Vagina (tissue), 2 donors: ENCODE measurements at places on chromosomes 6 and 20.

- DNase-seq = no peak
Measured at GRCh38 chr6:35128496-35128895, 12.6 kb downstream of the TCP11 start.

DNA sequence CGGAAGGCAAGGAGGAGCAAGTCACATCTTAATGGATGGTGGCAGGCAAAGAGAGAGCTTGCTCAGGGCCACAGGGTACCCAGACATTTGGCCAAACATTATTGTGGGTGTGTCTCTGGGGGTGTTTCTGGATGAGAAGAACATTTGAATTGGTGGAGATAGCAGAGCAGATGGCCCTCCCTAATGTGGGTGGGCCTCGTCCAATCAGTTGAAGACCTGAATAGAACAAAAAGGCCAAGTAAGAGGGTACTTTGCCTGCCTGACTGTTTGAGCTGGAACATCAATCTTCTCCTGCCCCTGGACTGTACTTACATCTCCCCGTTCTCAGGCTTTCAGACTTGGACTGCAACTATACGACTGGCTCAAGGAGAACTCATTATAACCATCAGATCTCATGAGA is 55.8 kb upstream of the SMIM28 start:
- no peak for DNase-seq

- DNase-seq = no peak
Measured at GRCh38 chr6:130233330-130233729, 10.6 kb upstream of the SAMD3 start.

DNA sequence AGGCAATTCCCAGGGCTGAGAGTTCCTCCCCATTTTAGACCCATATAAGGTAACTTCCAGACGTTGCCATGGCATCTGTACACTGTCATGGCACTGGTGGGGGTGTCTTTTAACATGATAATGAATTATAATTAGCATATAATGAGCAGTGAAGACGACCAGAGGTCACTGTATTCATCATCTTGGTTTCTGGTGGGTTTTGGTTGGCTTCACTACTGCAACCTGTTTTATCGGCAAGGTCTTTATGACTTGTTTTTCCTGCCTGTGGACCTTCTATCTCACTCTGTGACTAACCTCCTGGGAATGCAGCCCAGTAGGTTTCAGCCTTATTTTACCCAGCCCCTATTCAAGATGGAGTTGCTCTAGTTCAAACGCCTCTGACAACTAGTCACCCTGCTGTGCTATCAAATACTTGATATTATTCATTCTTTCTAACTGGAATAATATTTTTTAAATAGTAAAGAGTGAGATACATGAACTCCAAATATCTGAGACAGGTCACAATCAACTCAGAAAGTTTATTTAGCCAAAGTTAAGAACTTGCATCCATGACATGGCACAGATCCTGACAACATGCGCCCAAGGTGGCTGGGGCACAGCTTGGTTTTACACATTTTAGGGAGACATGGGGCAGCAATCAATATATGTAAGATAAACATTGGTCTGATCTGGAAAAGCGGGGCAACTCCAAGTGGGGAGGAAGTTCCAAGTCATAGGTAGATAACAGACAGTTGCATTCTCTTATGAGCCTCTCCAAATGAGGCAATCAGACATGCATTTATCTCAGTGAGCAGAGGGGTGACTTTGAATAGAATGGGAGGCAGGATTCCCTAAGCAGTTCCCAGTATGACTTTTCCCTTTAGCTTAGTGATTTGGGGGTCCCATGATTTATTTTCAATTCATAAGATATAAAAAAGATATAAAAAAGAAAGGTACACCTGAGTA is 1.2 kb upstream of the UFL1 start:
- DNase-seq = no peak

DNA sequence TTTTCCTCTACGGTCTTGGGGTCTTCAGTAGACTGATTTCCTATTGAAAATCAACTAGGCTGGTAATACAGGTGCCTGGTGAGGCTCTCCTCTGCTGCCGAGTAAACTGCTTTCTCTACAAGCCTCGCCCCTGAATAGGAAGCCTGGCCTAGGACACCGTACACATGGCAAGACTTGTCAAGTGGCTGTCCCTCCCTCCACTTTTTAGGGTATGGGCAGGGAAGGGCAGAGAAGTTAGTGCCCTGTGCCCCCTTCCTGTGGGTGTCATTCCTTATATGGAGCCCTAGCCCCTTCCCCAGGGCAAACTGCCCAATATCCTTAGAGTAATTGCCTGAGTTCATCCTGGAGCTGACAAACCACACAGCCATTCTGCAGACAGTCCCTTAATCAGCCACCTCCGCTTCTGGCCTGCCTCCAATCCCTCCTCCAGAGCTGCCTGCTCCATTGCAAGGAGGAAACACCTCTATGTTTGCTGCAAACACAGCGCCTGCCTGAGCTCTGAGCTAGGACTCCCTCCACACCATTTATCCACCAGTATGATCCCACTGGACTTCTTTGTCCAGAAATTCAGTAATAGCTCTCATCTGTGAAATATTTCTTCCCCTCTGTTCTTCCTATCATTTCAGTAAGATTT is 93.1 kb downstream of the CHD6 start:
- no peak for DNase-seq

DNA sequence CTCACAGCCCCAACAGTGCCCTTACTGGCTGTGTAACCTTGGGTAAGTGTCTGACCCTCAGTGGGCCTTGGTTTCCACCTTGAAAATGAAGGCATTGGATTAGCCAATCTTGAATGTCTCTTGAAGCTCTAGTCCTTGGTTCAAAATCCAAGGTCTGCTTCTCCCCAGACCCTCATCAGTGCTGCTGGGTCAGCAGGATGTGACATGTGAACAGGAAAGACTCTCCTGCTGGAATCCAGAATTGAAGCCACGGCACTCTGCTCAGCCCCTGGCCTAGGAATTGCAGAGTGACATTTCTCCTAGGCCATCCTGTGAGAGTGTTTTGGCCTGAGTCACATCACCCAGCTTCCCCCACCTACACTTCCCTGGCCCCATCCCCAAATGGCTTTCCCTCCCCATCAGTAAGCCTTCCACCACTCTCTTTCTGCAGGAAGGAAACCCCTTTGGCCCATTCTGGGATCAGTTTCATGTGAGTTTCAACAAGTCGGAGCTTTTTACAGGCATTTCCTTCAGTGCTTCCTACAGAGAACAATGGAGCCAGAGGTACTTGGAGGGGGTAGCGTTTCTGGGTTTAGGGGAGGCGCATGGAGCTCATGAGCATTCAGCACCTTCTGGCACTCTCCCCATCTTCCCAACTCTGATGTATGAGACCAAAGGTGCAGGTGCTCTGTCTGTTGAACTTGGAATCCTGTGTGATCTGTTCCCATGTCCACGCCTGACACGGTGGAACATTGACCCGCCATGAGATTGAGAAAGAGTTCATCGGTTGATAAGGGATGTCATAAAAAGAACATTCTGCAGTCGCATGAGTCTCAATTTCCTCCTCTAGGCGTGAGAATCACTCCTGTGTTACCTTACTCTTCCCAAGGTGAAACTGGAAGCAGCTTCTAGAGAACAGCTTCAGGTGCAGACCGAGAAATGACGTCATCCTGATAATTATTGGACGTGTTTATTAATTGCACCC is 8.8 kb downstream of the POFUT1 start:
- DNase-seq = no peak

GRCh38 chr6:161068321-161068741 is 76.8 kb downstream of the MAP3K4 start:
- DNase-seq = no peak

DNA sequence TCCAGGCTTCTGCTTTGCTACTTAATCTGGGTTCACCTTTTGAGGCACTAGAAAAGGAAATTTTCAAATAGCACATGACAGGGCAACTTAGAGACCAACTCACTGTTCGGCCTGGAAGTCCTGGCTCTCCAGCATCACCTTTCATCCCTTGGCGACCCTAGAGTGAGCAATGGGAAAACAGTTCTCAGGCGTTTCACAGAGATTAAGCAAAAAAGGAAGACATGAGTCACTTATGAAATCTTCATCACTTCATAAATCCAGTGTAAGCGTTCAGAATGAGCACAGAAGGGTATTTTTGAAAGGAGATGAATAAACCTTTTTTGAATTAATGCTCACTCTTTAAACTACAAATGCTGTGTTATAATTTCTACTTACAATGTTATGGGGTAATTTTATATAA is 104.0 kb downstream of the COL12A1 start:
- no peak for DNase-seq

- no peak for DNase-seq
Measured at GRCh38 chr6:13488015-13488895, 855 bp upstream of the GFOD1 start.

DNA sequence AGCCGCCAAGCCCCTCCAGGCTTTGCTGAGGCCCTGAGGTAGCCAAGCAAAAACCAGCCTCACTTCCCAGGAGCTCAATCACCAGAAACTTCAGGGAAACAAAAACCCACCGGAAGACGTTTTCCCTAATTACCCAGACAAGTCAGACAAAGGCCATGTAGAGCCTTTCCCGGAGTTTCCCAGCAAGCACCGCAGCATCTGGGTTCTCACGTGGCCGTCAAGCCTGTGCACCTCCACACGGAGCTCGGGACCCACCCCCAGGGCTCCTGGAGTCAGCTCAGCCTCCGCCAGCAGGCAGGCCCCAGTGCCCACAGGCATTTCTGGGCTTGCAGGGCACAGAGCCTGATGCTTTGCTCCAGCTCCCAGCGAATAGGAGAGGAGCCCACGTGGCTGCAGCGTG is 10.1 kb upstream of the MRGBP start:
- no peak for DNase-seq

GRCh38 chr20:51065615-51066014 is 42.7 kb upstream of the KCNG1 start:
- DNase-seq = no peak

DNA sequence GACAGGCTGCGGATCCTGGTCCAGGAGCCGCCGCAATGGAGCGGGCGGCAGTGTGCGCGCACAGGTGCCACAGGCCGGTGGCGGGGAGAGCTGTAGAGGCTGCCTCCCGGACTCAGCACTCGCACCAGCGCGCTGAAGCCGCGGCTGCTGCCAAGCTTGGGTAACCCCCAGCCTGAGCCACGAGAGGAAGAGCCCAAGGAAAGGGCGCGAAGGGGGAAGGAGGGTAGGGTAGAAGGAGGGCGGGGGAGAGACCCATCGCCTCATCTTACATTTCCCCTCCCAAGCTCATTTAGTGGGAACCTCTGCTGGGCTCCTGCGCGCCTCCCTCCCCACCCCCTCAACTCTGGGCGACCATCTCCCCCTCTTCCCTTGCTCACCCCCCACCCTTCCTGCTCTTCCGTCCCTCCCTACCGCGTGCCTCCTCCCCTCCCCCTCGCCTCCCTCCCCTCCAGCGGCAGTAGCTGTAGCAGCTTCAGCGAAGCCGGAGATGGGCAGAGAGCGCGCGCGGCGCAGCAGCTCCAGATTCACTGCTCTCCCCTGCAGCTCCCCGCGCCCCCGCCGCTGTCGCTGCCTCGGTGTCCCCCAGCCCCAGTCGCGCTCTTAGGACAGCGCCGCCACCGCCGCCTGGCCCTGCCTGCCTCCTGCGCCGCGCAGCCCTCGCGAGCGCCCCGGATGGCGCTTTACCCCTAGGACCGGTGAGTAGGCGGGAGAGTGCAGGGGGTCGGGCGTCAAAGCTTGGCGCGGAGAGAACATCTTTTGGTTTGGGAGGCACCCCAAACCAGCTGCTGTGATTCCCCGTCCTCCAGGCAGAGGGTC is at the start of gene FUT9:
Gene FUT9, plus strand, starts transcription at position 457 of the 816 bp plus-strand sequence. CDS start 187,182 bp downstream, outside the sequence.
- no peak for DNase-seq

- no peak for DNase-seq
Measured at GRCh38 chr6:45447005-45447404, 69.3 kb upstream of the SUPT3H start.

- no peak for DNase-seq
Measured at GRCh38 chr20:13995841-13996240, 525 bp downstream of the MACROD2 start.

GRCh38 chr6:144158133-144158532 is 7.8 kb downstream of the STX11 start:
- DNase-seq = no peak

DNA sequence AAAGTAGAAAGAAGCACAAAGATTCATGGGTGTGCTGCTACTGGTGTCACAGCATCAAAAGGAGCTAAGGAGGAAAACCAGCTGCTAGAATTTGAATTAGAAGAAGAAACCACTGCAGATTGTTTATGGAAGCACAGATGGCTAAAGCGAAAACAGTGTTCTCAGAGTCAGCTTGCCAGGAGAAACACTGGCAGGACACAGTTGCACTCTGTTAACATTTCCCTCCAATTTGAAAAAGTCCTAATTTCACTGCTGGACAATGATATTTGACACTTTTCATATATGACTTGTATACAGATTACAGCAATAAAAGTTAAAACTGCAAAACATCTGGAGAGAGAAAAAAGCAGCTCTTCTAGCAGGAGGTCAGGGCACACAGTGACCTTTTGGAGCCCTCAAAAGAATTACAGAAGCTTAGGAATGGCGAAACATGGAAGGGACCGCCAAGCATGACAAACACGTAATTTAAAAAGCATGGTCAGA is 314.5 kb downstream of the COL12A1 start:
- DNase-seq = no peak

- no peak for DNase-seq
Measured at GRCh38 chr6:72216222-72217068, 330.1 kb downstream of the RIMS1 start.

- DNase-seq = no peak
Measured at GRCh38 chr20:46695892-46696291, 6.6 kb upstream of the TP53RK start.

- DNase-seq = no peak
Measured at GRCh38 chr6:87706187-87706966, 4.3 kb upstream of the AKIRIN2 start.

DNA sequence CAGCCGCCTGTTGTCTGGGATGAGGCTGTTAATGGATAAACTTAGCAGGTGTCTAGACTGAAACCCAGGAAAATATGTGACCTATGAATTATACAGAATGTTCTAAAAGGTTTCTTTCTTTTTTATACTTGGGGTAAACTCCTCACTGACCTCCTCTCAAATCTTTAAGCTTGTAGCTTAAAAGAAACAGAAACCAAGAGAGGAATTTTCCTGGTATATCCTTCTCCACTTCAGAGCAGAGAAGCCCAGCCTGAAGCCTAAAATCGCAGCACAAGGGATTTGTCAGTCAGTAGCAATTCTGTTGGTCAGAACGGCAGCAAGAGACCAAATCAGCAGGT is 99.4 kb upstream of the RIPOR2 start:
- DNase-seq = no peak

DNA sequence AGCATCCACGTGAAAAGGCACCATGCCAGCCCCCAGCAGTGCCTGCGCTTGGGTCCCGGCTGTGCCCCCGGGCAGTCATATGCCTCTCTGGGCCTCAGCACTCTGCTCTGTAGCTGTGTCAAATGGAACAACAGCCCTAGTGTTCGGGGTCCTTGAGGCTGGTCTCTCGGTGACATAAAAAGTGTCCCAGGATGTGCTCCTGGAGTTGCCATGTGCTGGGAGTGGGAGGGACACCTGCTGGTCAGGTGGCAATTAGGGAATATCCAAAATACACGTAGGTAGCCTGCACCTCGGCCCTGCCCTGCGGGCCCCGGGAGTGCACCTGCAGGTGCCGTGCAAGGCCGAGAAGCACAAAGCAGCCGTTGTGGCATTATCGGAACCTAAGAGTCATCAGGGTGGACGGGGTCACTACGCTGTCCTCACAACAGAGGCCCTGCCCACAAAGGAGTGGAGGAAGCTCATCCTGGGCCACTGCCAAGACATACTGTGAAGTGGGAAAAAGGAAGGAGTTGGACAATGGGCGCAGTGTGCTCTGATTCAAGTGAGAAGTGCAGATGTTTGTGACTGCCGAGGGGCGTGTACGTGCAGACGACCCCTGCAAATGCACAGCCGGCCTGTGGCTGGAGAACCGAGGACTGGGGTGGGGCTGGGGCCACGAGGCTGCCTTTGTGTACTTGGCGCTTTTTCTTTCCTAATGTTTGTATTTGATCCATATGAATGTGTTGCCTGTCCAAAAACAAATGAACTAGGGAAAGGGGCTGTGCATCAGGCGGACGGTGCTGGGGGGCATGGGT is 24.6 kb downstream of the SLCO4A1 start:
- no peak for DNase-seq
